ENCODE measurements at places on chromosomes 1 and 21. TPM values are rescaled to one million over a fixed set of nuclear protein-coding genes. Genes with fewer than 3 reads are reported as not detected.

Gene LHX8
- not detected for total RNA-seq

DNA sequence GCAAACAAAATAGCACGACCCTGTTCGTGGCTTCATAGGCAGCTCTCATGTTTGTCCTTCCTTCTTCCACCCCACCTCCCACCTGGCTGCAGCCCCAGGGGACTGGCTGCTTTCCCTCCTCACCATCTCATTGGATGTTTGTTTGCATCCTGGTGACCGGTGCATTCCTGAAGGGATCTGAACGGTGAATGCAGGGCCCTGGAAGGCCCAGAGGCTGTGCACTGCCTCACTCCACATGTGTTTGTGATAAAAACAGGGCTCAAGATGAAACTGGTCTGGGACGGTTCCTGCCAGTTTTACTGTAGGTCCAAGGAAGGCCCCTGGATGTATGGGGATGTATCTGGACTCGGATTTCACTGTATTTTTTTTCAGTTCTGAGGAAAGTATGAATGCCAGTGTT is 42.8 kb downstream of the CNN3 start:
- H3K4me1 ChIP-seq = peaks cover 8% of the 10 kb centered on the region
- no peaks in the 10 kb centered on the region for H3K27me3 ChIP-seq
- H3K4me3 ChIP-seq = no peak overlapping the region
- H3K27ac ChIP-seq = peak overlapping the region; percentile 38

DNA sequence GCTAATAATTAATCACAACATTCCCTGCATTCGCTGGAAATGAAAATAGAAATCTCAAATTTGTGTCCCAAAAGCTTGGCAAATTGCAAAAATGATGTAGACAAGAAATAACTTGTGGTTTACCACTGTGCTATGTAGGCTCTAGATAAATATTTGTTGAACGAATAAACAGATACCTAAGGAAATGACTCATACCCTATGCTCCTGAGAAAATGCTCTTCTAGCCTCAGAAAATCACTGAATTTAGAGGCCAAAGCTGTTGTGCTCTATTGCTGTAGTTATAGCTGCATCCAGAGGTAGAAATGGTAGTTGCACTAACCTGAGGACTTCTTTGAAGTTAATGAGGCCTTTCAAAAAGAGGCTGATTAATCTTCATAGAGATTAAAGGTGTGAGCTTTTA is 142.0 kb upstream of the ZNHIT6 start:
- no peak overlapping the region for H3K27ac ChIP-seq
- H3K4me3 ChIP-seq = no peak overlapping the region
- no peaks in the 10 kb centered on the region for H3K36me3 ChIP-seq
- no peak for DNase-seq
- H3K27me3 ChIP-seq = no peaks in the 10 kb centered on the region
- no peaks in the 10 kb centered on the region for H3K4me1 ChIP-seq

- no peak overlapping the region for H3K4me3 ChIP-seq
- peak overlapping the region; percentile 89 for H3K27ac ChIP-seq
- no peaks in the 10 kb centered on the region for H3K36me3 ChIP-seq
- peaks cover 41% of the 10 kb centered on the region for H3K4me1 ChIP-seq
Observed at GRCh38 chr1:184889902-184890301, 84.4 kb downstream of the NIBAN1 start.

- H3K27ac ChIP-seq = no peak overlapping the region
- H3K4me3 ChIP-seq = no peak overlapping the region
- no peaks in the 10 kb centered on the region for H3K36me3 ChIP-seq
- H3K27me3 ChIP-seq = peaks cover 16% of the 10 kb centered on the region
- no peak for DNase-seq
Observed at GRCh38 chr1:2894381-2895041, 93.0 kb upstream of the TTC34 start.

DNA sequence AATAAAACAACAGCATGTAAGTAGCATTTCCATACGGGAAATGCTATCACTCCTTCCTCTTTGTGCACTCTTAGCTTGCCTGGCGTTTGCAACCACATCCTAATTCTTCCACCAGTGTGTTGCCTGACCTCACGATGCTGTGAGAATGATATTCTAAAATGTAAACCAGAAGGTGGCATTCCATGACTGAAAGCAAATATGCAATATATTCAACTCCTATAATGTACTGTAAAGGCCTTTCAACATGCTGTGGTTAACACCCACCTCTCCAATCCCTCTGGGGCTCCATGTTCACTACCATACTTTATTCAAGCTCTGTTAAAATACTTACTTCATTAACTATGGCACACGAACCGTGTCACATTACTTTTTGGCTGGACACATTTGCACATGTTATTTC is 420.6 kb upstream of the DEPDC1 start:
- no peak for DNase-seq
- no peak overlapping the region for H3K27ac ChIP-seq
- H3K36me3 ChIP-seq = no peaks in the 10 kb centered on the region
- H3K4me1 ChIP-seq = no peaks in the 10 kb centered on the region

- no peaks in the 10 kb centered on the region for H3K27me3 ChIP-seq
- H3K4me3 ChIP-seq = no peak overlapping the region
Observed at GRCh38 chr1:237282208-237282783, 240.3 kb downstream of the RYR2 start.

GRCh38 chr1:21064057-21064456 is 112.6 kb downstream of the EIF4G3 start:
- H3K27me3 ChIP-seq = no peaks in the 10 kb centered on the region
- H3K4me1 ChIP-seq = peaks cover 7% of the 10 kb centered on the region
- peak; percentile 64 for DNase-seq
- H3K36me3 ChIP-seq = no peaks in the 10 kb centered on the region

Data from adrenal gland (tissue), 19 donors.